ENCODE measurements at places on chromosomes 4 and X.
A peak's percentile ranks its signal among the peaks of the same experiment; 100 is the strongest.

GRCh38 chr4:105357258-105357980 is 116.4 kb downstream of the PPA2 start:
- DNase-seq = no peak

DNA sequence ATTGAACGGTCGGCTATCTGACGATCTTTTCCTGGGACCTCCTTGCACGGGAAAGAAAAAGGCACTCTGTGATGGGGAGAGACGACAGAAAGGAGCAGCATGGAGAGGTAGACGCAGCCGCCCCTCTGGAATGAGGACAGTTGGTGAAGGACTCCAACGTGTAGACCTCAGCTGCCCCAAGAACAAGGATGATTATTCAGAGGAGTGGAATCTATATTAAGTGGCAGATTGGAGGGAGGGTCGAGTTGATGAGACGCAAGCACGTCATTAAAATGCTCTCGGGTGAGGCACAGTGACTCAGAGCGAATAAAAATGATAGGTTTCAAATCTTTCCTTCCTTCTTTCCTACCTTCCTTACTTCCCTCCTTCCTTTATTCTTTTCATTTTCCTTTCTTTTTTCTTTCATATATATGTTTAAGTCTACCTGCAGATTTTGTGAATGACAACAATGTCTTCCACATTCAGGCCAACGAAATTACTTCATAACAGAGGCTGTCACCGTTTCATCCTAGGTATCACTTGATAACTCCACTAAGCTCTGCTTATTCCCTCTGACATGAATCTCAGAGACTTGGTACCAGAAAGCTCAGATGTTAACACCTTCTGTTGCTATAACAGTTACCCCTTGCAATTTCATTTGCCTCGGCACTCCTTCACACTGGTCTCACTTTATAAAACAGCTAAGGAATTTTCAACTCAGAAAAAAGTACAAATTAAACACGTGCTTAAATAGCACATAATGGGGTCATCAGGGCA is 110.0 kb upstream of the PPARGC1A start:
- DNase-seq = peak; percentile 79

- no peak for DNase-seq
Measured at GRCh38 chr4:44772340-44772739, 46.0 kb upstream of the GNPDA2 start.

DNA sequence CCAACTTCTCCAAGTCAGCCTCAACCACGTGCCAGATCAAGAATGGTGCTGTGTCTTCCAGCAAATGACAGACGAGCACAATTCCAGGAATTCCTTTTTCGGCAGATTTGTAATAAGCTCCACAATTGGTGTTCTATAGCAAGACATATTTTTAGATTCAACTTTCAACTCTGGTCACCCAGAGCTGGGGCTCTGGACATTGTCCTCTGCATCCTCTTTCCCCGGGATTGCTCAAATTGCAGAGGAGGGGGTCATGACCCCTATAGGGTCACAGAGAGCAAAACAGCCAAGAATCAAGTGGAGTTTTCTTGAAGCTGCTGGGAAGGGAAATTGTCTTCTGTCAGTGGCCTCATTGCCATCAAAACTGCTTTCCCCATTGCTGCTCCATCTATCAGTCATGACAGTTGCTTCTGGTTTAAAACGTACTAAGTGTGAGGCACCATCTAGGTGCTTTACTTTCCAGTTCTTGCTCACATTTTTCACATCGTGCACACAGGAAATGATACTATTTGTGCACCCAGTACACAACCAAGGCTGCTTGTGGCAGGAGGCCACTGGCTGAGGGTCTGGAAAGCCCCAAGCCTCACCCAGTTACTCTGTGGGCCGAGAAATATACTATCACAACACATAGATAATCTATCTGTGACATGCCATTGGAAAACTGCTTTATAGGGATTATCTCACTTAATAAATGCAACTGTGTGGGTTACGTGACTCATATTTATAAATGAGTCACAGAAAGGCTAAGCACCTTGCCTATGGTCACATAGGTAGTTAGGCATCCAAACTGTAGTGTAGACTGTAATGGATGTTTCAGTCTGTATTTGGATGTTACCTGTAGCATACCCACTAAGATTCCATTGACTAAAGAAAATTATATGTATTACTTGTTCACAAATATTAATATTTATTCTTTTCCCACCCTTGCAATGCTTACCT is 91.7 kb upstream of the PHOX2B start:
- DNase-seq = no peak

DNA sequence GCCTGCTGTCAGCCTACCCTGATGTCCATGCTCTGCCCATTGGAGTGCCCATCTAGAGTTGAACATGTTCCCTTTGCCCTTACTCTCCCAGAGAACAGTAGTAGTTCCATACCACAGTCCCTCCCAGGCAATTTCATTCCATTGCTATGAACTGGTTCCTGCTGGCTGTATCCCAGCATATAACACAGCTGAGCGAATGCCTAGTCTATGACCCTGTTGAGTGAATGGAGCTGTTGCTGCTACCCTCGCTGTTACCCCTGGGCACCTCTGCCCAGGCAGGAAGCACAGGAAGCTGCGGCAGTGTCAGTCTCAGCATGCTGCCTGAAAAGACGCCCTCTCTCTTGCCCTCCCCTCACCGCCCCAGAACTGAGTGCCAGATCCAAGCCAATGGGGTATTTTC is 73.3 kb downstream of the SOX3 start:
- no peak for DNase-seq

GRCh38 chr4:114226968-114227760 is 247.7 kb upstream of the ARSJ start:
- no peak for DNase-seq

- no peak for DNase-seq
Measured at GRCh38 chr4:182704077-182704476, 213.1 kb downstream of the DCTD start.

DNA sequence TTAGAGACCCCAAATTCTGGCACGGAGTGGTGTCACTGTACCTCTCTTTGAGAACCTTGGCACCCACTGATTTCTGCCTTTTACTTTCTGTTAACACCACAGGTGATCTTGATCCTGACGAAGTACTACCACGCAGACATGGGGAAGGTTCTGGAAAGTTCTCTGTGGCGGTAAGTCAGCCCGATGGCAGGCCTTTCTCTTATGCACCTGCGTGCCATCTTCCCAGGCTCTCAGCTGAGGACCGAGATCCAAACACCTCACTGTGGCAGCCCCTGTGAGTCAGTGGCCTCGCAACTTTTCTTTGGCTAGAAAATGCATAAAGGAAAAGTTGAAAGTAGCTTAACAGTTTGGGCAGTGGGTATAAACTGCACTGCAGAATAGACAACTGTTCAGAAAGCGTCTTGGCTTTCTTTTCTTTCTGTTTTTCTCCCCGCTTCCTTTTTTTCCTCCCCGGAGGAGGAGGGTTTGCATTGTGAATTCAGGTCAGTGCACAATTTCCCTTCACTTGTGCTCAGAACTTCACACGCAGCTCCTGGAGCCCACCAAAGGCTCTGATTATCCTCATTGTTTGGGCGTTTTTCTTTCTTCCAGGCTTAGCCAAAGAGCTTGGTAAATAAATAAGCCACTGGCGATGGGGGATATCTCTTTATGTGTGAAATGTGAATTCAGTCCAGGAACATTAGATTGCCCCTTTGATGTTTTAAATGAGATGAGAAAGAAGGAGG is 38.4 kb downstream of the PSAPL1 start:
- no peak for DNase-seq

Measured in NCI-H524 treated with DMSO at 0.1 percent for 48 hours (cell line).